ENCODE measurements at places on chromosomes 16 and 17. TPM values are rescaled to one million over a fixed set of nuclear protein-coding genes. Genes with fewer than 3 reads are reported as not detected.

DNA sequence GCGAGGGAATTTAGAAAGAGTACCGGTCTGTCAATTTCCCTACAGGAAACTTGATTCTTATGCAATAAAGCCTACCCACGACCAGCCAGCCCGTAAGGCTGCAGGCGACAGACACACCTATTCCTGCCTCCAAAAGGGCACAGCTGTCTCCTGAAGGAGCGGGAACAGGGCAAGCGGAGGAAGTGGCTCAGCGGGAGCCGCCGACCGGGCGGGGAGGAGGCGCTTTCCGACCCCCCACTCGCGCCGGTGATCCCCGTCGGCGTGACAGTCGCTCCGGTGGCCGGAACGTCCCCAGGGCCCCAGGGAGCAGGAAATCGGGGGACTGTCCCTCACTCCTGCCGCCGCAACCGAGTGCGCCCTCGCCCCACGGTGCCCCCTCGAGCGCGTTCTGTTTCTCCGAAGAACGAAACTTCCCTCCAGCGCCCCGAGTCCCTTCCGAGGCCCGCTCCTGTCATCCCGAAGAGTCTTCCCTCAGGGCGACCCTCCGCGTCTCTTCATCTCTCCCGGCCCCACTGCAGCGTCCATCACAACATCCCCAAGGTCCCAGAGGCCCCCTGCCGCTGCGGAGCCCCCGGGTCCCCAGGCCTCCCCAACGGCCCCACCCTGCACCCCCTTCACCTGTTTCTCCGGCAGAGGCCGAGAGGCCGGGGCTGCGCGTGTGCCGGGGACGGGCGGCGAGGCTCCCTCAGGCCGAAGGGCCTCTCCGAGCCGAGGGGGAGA lies 421 bp downstream of the STAT3 start:
- no peaks in the 10 kb centered on the region for H3K27me3 ChIP-seq
- peak overlapping the region; percentile 92 for H3K4me3 ChIP-seq
- peaks cover 44% of the 10 kb centered on the region for H3K4me1 ChIP-seq
- peak overlapping the region; percentile 99 for H3K27ac ChIP-seq
- DNase-seq, result peak; percentile 85

DNA sequence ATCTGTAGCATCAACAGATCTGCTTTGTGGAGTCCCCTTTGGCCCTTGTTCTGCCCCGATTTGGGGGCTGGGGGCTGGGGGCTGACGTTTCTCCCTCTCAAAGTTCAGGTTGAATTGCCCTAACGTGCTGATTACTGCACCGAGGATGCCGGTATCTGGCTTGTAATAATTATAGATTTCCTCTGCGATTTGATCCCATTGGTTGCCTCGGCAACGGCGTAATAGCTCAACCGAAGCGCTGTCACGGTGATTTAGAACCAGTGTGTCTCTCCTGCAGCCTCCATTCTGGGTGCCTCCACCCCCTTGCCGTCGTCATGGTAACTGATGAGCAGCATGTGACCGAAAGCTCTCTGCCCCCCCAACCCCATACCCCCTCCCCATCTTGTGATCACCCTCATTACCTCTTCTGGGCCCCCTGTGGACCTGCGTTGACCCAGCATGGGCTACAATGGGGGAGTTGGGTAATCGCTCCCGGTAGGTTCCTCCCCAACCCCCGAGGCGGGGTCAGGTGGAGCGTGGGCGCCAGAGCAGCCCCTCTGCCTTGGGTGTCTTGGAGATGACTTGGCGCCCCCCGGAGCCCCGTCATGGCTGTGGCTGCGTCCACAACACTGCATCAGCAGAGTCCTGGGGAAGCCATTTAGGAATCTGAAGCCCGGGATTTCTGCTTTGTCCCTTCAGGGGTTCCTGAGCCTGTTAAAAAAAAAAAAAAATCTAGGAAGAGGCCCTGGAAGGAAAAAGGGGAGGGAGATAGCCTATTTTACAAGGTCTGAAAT lies 38.4 kb downstream of the ABAT start:
- DNase-seq, result no peak
- H3K27me3 ChIP-seq, result peaks cover 12% of the 10 kb centered on the region
- H3K4me3 ChIP-seq, result no peak overlapping the region
- no peaks in the 10 kb centered on the region for H3K36me3 ChIP-seq
- H3K27ac ChIP-seq, result no peak overlapping the region
- no peaks in the 10 kb centered on the region for H3K4me1 ChIP-seq

DNA sequence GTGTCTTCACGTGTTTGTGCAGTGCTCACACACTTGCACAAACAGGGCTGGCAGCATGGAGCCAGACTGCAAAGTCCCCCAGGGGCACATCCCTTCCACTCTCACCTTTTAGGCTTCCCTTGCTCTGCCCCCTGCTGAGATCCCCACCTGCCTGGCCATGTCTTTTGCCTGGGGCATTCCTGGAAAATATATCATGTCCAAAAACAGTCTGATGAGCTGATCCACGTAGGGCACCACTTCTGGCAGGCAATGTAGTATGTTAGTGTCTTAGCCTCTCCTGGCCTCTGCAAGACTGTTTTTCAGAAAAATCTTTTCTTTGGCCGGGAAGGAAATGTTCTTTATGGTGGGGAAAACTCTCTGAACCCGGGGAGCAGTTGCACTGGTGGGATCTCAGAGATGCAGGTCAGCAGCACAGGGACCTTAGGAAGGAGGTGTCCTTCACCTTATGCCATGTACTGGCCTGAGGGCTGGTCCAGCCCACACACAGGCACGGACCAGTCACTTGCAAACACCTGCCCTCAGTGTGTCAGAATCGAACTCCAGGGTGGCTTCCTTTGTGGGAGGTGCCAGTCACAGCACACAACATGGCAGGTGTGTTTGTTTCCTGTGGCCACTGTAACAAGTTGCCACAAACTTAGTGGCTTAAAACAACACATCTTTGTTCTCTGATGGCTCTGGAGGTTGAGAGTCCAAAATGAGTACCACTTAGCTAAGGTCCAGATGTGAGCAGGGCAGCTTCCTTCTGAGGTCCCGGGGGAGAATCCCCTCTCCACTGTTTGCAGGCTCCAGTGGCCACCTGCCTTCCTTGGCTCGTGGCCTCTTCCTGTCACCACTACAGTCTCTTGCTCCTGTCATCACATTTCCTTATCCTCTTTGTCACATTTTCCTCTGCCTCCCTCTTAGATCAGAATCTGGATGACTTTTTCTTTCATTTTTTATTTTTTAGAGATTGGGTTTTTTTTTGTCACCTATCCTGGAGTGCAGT lies 46.6 kb downstream of the MPRIP start:
- peak overlapping the region; percentile 31 for H3K27ac ChIP-seq
- DNase-seq, result no peak
- H3K4me1 ChIP-seq, result peaks cover 23% of the 10 kb centered on the region
- H3K36me3 ChIP-seq, result peaks cover 13% of the 10 kb centered on the region

- peaks cover 11% of the 10 kb centered on the region for H3K4me1 ChIP-seq
- H3K27ac ChIP-seq, result no peak overlapping the region
- DNase-seq, result peak; percentile 71
- H3K4me3 ChIP-seq, result no peak overlapping the region
- no peaks in the 10 kb centered on the region for H3K36me3 ChIP-seq
- H3K27me3 ChIP-seq, result peaks cover 4% of the 10 kb centered on the region
These were observed 3.2 kb upstream of the NLRP1 start for GRCh38 chr17:5587438-5588032.

DNA sequence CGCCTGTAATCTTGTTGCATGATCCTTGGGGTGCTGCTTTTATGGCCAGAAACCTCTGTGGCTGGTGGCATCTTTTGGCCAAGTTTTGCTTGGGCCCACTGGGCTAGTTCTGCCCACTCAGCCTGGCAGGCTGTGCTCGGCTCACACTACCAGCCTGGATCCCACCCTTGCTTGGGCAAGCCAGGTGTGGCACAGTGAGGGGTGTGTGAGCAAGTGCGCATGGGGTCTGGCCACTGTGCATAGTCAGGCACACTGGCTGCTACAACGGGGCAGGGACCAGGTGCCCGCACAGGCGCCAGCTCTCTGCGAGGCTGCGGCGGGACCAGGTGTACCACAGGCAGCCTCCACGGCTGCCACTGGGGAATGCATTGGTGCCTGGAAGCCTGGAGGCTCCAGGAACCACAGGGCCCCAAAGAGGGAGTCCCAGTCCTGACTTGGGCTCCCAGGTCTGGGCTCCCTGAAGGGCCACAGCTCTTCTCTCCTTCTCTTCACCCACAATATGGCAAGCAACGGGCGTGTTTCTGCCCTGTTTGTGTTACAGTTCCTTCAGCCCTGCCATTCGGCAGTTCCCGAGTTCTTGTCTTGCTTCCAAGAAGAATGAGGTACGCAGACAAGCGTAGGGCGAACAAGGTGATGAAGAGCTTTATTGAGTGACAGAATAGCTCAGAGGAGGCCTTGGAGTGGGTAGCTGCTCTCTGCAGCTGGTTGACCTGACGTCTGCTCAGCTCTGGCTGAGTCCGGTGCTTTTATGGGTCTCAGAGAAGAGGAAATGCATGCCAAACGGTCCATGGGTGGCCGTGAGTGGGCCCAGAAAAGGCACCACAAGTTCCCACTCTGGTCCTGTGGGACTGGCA lies 26.7 kb upstream of the PRM1 start:
- no peaks in the 10 kb centered on the region for H3K27me3 ChIP-seq
- no peaks in the 10 kb centered on the region for H3K36me3 ChIP-seq
- no peak overlapping the region for H3K27ac ChIP-seq

Gene NDUFB10
- 126 TPM for total RNA-seq

- H3K27ac ChIP-seq, result peak overlapping the region; percentile 3
- no peaks in the 10 kb centered on the region for H3K27me3 ChIP-seq
- H3K4me3 ChIP-seq, result no peak overlapping the region
- peaks cover 61% of the 10 kb centered on the region for H3K4me1 ChIP-seq
- H3K36me3 ChIP-seq, result peaks cover 29% of the 10 kb centered on the region
- no peak for DNase-seq
These were observed 17.1 kb downstream of the GNA13 start for GRCh38 chr17:65039336-65039988.

Gene SLC9A5
- total RNA-seq, result 4.4 TPM

- H3K27ac ChIP-seq, result no peak overlapping the region
- peak; percentile 48 for DNase-seq
- H3K4me1 ChIP-seq, result no peaks in the 10 kb centered on the region
- H3K36me3 ChIP-seq, result no peaks in the 10 kb centered on the region
- H3K4me3 ChIP-seq, result no peak overlapping the region
These were observed 192.6 kb downstream of the CPPED1 start for GRCh38 chr16:12611006-12611477.

Gene ATP1B2
- 3.0 TPM for total RNA-seq

Gene GJC1
- total RNA-seq, result 40.6 TPM

Gene PDE6G
- 0.83 TPM for total RNA-seq

DNA sequence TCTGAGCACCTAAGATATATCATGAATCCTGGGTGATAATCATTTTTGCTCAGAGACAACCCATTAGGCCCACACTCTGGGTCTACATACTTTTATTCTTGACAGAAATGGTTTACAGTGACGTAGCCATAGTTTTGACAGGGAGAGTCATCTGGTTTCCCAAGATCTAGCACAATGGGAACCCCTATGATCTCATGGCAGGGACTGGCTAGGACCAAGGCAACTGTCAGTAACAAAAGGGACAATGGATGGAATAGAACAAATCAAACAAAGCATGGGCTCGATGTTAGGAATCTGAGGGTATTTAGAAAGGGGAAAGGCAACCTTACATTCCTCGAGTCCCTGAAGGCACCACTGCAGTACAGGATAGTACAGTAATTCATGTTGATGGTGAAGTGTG lies 20.5 kb downstream of the CFAP97D1 start:
- H3K36me3 ChIP-seq, result peaks cover 15% of the 10 kb centered on the region
- no peak overlapping the region for H3K27ac ChIP-seq
- H3K27me3 ChIP-seq, result peaks cover 5% of the 10 kb centered on the region
- no peak overlapping the region for H3K4me3 ChIP-seq
- H3K4me1 ChIP-seq, result no peaks in the 10 kb centered on the region

Gene MGAT5B
- total RNA-seq, result 0.40 TPM

DNA sequence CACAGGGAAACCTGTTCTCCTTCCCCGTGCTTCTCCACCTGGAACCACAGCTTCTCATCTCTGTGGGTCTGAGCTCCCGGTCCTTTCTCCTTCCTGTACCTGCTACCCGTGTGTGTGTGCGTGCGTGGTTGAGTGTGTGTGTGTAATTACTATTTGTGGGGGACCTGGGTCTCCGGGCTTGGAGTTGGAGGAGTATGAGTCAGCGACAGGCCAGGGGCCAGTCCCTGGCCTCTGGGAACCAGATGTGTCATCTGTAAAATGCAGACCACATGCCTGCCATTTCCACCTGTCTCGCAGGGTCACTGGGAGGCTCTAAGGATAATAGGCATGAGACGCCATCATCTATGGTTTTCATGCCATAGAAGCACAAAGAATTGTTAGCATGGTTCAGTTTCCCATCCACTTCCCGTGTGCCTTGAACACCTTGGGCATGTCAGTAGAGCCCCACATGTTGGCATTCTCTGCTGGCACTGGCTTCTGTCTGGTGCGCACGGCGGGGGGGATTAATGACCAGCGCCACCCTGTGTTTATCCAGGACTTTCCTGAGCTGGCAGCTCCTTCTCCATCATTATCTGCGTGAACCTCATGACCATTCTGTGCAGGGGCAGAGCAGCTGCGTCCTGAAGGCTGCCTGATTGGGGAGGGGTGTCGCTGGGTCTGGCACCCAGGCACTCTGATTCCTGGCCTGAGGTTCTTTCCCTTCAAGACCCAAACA lies 1.5 kb downstream of the ZNF205 start:
- DNase-seq, result no peak
- H3K27me3 ChIP-seq, result no peaks in the 10 kb centered on the region
